ENCODE measurements at places on chromosomes 1 and 21.

GRCh38 chr1:82625537-82625936, 824.8 kb downstream of the ADGRL2 start:
- no peak for DNase-seq

- DNase-seq, result no peak
Observed at GRCh38 chr1:113854234-113854633, 17.3 kb downstream of the PTPN22 start.

DNA sequence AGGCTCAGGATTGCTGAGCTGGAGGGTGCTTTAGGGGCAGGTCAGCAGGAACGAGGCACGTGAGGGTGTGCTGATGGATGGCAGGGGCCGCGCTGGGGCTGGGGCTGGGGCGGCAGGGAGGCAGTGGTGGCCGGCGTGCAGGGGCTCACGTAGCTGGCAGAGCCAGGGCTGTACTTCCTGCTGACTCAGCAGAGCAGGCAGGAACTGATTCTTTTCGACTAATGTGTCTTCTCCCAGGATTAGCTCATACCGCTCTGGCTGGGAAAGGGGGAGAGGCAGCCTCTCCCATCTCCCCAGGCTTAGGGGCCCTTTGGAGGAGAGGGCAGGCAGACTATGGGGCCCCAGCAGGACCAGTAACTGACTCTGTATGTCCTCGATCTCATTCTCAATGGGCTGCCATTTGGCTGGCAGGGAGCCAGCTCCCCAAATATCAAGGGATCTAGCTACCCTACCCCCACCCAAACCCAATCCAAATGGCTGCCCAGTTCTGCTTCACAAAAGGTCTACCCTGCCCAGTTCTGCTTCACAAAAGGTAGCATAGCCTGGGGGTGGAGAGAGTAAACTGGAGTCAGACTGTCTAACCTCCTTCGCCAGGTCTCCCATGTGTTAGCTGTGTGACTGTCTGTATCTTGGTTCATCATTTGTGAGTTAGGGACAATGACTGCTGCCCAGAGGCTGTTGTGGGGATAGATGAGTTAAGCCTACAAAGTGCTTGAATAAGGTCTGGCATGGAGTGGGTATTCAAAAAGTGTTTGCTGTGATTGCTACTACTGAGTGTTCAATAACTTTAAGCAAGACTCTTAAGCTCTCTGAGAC, 100.1 kb upstream of the SLC2A1 start:
- no peak for DNase-seq

GRCh38 chr1:171953835-171954234, 112.5 kb downstream of the DNM3 start:
- DNase-seq, result no peak

GRCh38 chr1:167057241-167057688, 32.9 kb downstream of the GPA33 start:
- DNase-seq, result peak; percentile 79

GRCh38 chr1:55143684-55144083, 71.5 kb downstream of the USP24 start:
- DNase-seq, result no peak

- no peak for DNase-seq
Observed at GRCh38 chr1:228925691-228926090, 190.4 kb downstream of the RHOU start.

GRCh38 chr21:33981391-33982101, 65.9 kb upstream of the ATP5PO start:
- DNase-seq, result no peak

GRCh38 chr1:108502138-108502537, 52.0 kb downstream of the NBPF6 start:
- DNase-seq, result no peak

DNA sequence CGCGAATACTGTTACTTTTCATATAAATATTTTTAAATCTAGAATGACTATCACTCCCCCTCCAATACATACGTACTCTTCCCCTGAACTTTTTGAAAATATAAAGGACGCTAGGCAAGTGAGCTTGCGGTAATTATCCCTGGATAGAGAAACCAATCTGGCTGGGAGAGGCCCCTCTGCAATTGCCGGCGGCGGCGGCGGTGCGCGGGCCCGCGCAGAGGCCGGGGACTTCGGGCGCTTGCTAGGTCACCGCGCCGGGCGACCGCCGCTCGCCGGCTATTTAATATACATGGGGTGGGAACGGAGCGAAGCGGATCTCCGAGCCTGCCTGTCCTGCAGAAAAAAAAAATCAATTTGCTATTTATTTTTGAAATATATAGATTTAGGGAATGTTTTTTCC, 416.3 kb upstream of the ESRRG start:
- DNase-seq, result no peak

GRCh38 chr21:31236528-31236927, 107.5 kb downstream of the TIAM1 start:
- DNase-seq, result no peak

DNA sequence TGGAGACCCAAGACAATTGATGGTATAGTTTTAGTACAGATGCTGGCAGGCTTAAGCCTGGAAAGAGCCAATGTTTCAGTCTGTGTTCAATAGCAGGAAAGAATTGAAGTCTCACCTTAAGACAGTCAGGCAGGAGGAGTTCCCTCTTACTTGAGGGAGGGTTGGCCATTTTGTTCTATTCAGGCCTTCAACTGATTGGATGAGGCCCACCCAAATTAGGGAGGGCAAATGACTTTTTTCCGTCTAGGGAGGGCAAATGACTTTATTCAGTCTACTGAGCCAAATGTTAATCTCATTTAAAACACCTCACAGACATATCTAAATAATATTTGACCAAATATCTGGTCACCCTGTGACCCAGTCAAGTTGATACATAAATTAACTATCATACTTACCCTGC, 31.4 kb upstream of the ELAVL4 start:
- DNase-seq, result no peak

DNA sequence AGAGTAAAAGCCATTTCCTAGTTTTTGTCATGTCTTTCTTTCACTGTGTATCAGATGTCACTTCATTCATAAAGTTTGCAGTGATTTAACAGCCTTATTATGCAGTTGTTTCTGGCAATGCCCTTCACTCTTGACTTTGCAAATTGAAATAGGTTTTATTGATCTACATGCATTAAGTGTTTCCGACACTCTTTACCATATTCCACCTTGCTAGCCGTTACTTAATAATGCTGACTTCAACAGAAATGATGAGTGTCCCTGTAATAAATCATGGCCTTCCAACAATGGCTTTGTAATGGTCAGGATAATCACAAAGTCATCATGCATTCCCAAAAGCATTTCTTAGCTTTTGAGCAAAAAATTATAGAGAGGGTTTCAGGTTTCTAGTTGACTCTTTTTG, 236.8 kb upstream of the FMN2 start:
- peak; percentile 31 for DNase-seq

- no peak for DNase-seq
Observed at GRCh38 chr1:208172423-208173145, 71.6 kb downstream of the PLXNA2 start.

GRCh38 chr1:110879758-110880606, 7.0 kb downstream of the CD53 start:
- DNase-seq, result no peak

DNA sequence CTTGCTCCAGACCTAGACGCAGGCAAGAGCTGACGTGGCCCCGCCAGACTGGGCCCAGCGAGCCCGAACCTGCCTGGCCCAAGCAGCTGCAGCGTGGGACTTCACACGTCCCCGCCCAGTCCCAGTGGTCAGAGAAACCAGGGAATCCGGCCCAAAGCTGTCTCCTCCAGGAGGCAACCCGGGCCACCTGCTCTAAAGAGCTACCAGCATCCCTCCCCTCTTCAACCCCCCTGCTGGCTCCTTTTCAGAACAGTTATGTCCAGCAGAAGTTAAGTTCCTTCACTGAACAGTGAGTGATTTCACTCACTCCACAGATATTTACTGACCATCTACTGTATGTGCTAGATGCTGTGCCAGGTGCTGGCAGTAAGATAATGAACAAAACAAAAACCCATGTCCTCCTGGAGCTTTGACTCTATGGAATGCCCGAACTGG, 2.1 kb upstream of the EFNA1 start:
- no peak for DNase-seq

GRCh38 chr1:16224472-16224871, 12.0 kb upstream of the ARHGEF19 start:
- no peak for DNase-seq

GRCh38 chr1:7333620-7334019, 437.5 kb upstream of the VAMP3 start:
- no peak for DNase-seq

- no peak for DNase-seq
Observed at GRCh38 chr1:204157962-204158361, 6.1 kb upstream of the ETNK2 start.

- no peak for DNase-seq
Observed at GRCh38 chr21:38982804-38983203, 177.1 kb downstream of the ETS2 start.

- DNase-seq, result no peak
Observed at GRCh38 chr1:158037866-158038359, 44.5 kb downstream of the KIRREL1 start.

- no peak for DNase-seq
Observed at GRCh38 chr1:56872597-56872996, 18.0 kb downstream of the C8A start.

GRCh38 chr21:44911384-44912157, 9.1 kb downstream of the ITGB2 start:
- DNase-seq, result no peak

DNA sequence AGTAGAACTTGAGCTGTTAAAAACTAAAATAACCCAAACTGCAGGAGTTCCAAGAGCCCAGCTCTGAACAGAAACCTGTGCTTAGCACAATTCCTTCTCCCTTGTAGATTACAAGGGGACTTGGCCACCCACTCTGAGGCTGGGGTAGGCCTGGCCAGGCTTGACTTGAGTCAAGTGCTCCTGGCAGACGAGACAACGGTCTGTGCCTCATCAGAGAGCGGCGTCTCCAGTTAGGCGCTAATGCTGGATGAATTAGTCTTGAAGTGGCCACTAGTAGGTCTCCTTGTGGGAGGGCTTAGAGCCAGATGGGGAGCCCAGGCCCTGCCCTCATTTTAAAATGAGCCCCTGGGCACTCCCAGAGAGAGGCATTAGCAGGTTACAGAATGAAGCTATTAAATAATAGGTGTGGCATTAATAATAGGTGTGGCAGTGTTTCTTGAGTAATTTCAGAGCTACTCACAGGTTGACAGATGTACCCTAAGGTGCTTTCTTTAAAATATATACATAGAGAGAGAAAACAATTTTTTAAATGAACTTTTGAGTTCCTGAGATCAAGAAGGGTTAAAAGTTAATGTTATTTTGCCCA, 1.1 kb downstream of the EEIG2 start:
- DNase-seq, result peak; percentile 29

DNA sequence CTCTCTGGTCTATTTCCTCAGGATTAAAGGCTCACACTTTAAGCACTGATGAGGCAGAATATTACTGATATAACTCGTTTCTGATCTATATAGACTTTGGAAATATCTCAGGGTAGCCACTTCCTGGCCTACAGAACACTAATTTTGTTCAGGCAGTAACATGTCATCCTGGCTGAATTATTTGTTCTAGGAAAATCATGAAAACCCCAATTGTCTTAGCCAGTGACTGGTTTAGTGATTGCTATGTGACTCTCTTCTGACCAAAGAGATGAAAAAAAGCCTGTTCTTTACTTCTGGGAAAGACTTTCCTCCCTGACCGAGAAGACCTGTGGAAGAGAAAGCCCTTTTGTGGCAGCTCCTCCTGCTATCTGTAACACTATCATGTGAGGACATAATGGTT, 453.7 kb downstream of the SETD4 start:
- DNase-seq, result no peak

DNA sequence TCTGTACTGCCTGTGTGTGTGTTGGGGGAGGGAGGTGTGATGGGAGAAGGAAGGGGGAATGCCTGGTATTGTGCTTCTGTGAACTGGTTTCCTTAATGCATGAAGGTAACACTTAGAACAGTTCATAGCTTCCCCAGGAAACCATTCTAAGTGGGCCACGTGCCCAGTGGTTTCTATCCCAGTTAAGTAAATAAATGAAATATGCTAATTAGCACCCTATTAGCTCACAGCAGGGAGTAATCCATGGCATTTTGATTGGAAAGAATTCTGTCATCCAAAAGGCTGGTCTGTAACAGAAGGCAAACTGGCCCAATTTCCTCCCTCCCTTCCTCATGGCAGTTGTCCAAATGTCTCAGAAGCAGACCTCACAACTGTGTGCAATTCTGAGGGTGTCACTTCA, 199.3 kb downstream of the TTLL7 start:
- DNase-seq, result no peak

DNA sequence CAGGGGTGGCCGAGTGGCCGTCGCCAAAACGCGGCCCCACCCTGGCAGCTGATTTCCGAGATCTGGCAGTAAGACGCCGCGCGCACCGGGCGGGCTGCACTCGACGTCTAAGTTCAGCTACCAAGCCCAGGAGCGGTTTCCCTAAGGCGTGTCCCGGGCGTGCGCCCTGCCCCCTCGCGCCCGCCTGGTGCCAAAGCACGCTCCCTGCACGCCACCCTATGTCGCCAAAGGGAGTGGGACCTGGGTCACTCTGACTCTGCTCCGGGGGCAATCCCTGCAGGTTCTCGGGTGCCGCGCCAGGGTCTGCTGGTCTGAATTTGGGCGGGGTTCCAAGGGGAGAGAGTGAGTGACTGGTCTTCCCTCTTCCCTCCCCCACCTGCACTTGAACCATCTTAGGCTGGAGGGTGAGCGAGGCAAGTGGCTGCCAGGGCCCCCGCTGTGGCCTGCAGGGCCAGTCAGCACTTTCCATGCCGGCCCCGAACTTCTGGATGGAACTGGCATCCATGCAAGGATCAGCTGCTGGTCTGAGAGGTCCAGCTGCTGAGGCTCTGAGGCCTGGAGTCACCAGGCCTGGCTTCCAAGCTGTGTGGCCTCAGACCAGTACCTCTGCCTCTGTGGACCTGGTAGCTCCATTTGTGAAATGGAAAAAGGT, at the start of gene LRRC38:
TSS of gene LRRC38 (minus strand) at position 109 of the 652 bp plus-strand sequence. CDS start 410 bp downstream, outside the sequence.
- no peak for DNase-seq

- no peak for DNase-seq
Observed at GRCh38 chr21:21864321-21864840, 866.2 kb downstream of the NCAM2 start.

DNA sequence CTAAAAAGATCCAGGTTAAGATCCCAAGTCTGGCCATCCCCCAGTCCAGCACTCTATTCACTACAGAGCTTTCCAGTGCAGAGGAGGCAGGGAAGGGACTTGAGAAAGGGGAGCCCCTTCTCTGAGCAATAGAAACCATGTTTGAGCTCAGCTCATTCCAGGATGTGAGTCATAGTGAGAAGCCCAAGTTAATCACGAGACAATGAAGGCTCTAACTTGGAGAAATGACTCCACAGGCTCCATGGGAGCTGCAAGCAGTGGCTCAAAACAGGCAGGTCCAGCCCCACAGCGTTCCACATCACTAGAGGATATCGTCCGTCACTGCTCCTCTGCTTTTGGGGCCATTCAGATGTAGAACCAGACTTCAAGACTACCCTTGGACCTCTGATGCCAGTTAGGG, 59.1 kb downstream of the CAMK2N1 start:
- DNase-seq, result no peak
